ENCODE measurements at places on chromosomes 16 and 17.

- DNase-seq = no peak
Measured at GRCh38 chr17:82416771-82417170, 1.4 kb upstream of the HEXD start.

- DNase-seq = peak; percentile 48
Measured at GRCh38 chr16:85569615-85570212, 43.4 kb upstream of the GSE1 start.

- DNase-seq = no peak
Measured at GRCh38 chr16:75580-76501, 2.2 kb upstream of the MPG start.

- DNase-seq = peak; percentile 73
Measured at GRCh38 chr17:30378241-30378824, 394 bp upstream of the CPD start.

DNA sequence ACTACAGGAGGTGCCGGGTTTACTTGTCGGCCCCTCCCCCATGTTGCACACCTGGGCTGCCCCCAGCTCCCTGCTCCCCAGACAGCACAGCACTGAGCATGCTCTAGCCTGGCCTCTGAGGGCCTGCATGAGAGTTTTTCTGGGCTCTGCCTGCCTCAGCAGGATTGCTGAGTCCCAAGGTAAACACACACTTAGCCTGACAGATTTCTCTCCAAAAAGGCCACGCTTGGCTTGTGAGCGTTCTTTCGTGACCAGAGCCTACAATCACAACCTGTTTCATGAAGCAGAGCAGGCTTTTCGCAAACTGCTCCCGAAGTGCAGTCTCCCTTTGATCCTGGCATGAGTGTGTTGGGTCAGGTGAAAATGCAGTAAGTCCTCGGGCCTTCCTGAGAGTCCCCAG is 9.8 kb upstream of the CD300E start:
- DNase-seq = no peak

- DNase-seq = no peak
Measured at GRCh38 chr16:21302454-21302853, 24.4 kb upstream of the CRYM start.

- DNase-seq = no peak
Measured at GRCh38 chr17:248337-249235, 67.1 kb upstream of the DOC2B start.
